ENCODE measurements at places on chromosomes 4 and X.

DNA sequence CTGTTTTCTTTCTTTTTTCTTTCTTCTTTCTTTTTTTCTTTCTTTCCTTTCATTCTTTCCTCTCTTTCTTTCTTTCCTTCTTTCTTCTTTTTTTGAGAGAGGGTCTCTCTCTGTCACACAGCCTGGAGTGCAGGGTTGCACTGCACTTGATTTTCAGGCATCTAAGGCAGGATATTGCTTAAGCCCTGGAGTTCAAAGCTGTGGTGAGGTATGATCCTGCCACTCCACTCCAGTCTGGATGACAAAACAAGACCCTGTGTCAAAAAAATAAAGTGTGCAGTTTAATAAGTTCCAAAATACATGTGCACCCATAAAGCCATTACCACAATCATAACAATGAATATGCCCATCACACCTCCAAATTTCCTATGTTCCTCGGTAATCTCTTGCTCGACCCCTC lies 10.6 kb upstream of the ZNF718 start:
- DNase-seq = no peak

DNA sequence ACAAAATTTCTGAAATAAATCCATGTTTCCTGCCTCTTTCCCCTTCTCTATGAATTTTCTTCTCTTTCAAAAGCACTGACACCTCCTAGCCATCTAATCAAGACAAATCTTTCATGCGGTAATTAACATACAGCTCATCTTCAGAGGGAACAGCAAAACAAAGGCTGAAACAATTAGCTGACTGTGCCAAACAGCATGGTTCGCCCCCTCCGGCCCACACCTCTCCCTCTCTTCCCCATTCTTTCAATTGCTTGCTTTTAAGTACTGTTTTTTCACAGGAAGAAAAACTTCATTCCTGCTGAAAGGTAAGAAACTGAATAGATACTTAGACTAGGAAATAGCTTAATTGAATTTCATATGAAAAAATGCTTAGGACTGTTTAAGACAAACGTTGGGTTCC lies 291.1 kb upstream of the NOCT start:
- no peak for DNase-seq

- no peak for DNase-seq
These were observed 104.2 kb downstream of the TMEM131L start for GRCh38 chr4:153570228-153570973.

GRCh38 chr4:15250021-15250441 lies 177.8 kb upstream of the C1QTNF7 start:
- DNase-seq = no peak

- no peak for DNase-seq
These were observed 554.1 kb upstream of the MAGEB2 start for GRCh38 chrX:29661290-29661689.

DNA sequence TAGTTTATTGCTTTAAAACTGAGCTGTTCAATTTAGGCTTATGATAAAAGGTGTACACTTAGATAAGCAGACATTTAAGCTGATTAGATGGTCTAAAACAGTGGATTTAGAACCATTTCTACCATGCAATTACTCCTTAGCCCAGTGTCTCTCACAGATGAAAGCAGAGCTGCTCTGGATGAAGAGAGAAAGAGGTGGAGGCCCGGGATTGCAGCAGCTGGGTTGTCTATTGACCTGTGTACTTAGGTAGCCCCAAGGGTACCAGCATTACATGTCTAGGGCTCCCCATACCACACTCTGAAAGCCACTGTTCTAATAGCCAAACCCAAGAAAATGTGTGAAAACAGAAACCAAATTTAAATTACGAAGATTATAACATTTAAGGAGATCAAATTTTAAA lies 86.0 kb upstream of the GIMD1 start:
- DNase-seq = no peak

GRCh38 chrX:17818726-17819125 lies 42.4 kb downstream of the RAI2 start:
- no peak for DNase-seq

- DNase-seq = no peak
These were observed 81.6 kb upstream of the ADGRA3 start for GRCh38 chr4:22597471-22597870.

DNA sequence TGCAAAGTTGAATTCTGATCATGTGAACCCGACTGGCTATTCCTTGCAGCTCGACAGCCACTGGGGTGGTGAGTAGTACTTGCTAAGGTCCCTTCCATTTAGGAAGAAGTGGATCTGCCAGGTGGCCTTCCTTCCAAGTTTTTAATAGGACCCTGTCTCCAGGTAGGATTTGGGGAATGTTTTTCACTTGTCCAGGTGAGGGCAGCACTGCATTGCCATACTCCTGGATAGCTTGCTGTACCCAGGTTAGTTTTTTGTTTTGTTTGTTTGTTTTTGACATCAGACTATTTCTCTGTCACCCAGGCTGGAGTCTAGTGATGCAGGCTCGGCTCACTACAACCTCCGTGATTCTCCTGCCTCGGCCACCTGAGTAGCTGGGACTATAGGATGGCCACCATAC lies 29.8 kb downstream of the SAGE1 start:
- DNase-seq = no peak

DNA sequence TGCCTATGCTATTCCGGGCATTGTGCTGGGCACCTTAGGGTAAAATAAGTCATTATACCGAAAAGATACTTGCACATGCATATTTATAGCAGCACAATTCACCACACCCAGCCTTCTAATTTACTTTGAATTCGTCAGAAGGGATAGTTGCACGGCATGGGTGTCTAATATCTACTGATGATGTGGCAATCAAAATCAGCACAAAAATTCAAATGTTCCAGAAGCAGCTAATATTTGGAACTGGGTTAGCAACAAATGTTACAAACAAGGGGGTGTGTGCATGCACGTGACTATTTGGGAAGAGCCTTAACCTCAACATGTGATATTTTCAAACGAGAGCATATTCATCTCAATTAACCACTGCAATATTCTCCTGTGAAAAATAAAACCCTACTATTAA lies 79.7 kb upstream of the PRSS48 start:
- DNase-seq = no peak

GRCh38 chr4:99968330-99968729 lies 18.3 kb upstream of the H2AZ1 start:
- no peak for DNase-seq

DNA sequence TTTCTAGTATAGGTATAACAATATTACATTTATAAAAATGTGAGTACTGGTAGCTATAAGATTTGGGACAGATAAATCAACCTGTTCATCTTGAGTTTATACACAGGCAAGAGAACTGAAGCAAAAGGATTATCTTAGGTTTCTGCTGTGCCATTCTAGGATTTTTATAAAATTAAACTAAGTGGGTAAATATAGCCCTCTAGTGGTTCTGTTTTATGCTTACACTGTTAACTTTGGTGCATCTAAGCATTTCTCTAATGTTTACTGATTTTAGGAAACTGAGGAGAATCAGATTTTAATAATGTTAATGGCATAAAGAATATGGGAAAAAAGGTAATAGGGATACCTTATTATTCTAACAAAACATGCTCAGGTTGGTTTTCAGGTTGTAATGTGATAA lies 1.1 kb upstream of the RRH start:
- no peak for DNase-seq

DNA sequence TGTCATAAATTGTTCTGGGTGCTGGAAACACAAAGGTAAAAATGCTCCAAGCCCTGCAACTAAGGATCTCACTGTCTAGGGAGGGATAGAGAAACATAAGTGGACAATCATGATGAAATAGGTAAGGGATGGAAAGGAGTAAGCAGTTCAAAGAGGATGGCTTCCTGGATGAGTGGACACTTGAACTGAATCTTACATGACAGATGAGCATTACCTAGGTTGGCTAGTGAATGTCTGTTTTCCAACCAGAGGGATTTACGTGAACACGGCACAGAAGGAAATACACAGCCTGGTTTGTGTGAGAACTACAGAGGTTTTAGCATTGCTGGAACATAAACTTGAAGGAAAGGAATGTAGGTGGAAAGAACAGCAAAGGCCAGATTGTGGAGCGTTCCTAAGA lies 150.2 kb upstream of the GALNT7 start:
- DNase-seq = no peak

GRCh38 chr4:10648479-10648878 lies 36.1 kb downstream of the CLNK start:
- no peak for DNase-seq

DNA sequence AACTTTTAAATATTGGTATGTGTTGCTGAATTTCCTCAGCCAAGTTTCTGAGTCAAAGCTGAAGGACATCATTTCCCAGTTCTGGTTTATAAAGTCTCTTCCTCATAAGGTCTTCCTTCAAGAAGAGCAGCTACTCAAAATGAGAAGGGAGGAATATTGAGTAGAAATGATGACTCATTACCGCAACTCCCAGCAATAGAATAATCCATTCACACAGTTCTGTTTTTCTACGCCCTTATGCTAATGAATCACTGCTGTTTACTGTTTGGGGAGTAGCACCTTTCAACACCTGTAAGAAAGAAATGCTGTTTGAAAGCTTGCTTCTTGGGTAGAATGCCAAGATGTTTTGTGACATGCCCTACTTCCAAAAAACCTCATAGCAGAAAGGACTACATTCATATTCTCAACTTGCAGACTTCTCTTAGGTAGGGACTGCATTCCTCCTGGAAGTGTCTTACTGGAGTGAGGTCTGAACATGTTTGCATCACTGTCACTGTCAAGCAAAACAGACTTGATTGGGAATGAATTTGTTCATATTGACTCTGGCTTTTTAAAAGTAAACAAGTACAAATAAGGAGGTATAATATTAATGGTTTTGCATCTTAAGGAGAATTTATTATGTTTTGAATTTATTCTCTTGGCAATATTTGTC lies 147.2 kb upstream of the BANK1 start:
- DNase-seq = no peak

DNA sequence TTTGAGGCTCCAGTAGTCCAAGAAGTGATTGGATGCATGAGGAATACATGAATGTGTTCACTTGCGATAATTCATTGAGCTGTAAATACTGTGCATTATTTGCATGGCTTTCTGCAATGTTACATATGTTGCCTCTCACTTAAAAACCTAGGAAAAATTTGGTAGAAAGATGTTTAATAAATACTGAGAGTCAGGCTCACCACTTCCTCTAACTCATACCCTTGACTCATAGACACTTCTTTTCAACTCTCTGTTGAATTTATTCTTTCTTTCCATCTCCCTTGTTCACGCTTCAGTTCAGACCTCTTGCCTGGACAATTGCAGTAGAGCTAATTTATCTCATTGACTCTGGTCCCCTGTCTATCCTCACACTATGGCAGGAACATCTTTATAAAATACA lies 35.8 kb upstream of the LEF1 start:
- no peak for DNase-seq

- DNase-seq = no peak
These were observed 21.4 kb upstream of the MRFAP1 start for GRCh38 chr4:6619116-6619465.

DNA sequence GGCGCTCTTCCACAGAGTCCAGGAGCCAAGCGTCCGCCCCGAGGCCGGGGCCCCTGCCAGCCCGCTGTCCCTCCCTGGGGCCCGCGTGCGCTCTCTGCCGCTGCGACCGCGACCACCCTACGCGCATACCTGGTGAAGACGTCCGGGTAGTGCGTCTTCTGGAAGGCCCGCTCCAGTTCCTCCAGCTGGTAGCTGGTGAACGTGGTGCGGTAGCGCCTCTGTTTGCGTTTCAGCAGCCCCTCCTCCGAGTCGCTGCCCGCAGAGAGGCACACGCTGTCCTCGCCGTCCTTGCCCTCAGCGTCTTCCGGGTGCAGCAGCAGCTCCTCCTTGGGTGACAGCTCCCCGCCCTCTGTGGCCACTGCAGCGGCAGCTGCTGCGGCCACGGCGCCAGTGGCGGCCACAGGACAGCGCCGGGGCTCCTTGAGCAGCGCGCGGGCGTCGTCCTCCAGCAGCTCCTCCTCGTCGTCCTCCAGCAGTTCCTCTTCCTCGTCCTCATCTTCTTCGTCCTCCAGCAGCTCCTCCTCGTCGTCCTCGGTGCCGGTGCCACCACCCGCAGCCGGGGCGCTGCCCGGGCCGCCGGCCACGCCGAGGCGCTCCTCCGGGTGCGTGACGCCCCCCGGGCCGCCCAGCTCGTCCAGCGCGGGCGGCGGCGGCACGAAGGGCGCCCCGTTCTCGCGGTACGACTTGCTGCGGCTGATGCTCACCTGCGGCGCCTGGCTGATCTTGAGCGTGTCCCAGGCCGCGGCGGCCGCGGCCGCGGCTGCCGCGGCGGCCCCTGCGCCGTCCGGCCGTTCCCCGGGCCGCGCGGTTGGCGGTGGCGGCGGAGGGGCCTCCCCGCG lies 2.8 kb downstream of the ARX start:
- no peak for DNase-seq

- DNase-seq = no peak
These were observed 95.9 kb upstream of the RPS6KA3 start for GRCh38 chrX:20362268-20363267.

GRCh38 chr4:185904381-185904780 lies 92.4 kb upstream of the SORBS2 start:
- DNase-seq = no peak

- no peak for DNase-seq
These were observed 339.8 kb downstream of the PCDH7 start for GRCh38 chr4:31059753-31060522.

- DNase-seq = no peak
These were observed 10.4 kb downstream of the FRG2 start for GRCh38 chr4:190016369-190017289.

DNA sequence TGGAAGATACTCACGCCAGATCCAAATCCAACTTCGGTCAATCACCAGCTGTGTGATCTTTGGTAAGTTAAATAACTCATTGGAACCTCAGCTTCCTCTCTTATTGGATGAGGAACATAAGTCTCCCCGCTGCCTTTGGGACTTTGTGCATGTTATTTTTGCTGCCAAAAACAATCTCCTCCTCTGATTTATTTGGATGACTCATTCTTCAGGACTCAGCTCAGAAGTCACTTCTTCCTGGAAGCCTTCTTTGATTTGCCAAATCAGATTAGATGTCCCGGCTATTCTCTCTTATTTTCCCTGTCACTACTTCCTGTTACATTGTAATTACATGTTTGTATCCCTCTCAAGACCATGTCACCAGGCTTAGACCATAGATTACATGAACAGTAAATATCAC lies 138.0 kb upstream of the BOD1L1 start:
- no peak for DNase-seq

GRCh38 chrX:2608638-2609430 lies 82.3 kb upstream of the CD99 start:
- DNase-seq = peak; percentile 85

- peak; percentile 13 for DNase-seq
These were observed 18.6 kb downstream of the TRIM2 start for GRCh38 chr4:153222707-153223426.

- no peak for DNase-seq
These were observed 368.0 kb downstream of the CCSER1 start for GRCh38 chr4:90495211-90495610.

DNA sequence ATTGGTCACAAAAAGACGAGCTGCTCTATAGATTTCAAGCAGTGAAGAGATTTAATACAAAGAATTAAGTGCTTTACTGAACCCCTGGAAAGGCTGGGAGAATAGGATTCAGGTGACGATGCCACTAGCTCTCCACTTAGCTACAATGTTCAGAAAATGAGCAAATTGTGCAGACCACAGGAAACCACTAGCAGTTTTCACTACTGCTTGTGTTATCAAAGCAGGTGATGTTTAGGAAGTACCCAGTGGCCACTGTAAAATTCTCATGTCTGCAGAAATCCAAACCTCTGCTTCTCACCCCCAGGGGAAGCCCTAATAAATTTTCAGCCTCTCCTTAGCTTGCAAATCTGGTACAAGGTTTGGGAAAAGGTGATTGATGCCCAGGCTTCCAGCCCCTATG lies 165.1 kb downstream of the IL1RAPL1 start:
- DNase-seq = no peak

GRCh38 chr4:81845273-81845672 lies 373.6 kb upstream of the RASGEF1B start:
- DNase-seq = no peak

Data from activated CD4-positive, alpha-beta T cell treated with anti-CD3 and anti-CD28 coated beads, Interleukin-2, amount 50 U/mL, for 1 hour (primary cell).